ENCODE measurements at places on chromosomes 5 and 9.
A peak's percentile ranks its signal among the peaks of the same experiment; 100 is the strongest.

GRCh38 chr5:20020247-20020646 is 32.2 kb upstream of the CDH18 start:
- no peak for DNase-seq

DNA sequence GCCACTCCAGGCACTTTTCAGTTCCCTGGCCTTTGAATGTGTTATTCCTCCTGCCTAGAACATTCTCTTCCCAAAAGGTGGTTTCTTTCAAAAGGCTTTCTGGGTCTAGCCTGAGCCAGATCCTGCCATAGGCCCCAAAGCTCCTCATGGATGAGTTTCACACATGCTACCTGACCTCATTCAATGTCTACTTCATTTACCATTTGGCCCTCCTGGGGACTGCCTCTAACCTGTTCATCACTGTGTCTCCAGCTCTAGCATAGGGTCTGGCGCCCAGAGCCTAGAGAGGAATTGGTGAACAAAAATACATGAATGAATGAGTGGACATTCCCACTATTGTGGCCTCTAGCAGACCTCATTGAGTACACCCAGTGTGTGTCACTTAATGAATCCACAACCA is 5.4 kb upstream of the P4HA2 start:
- DNase-seq = no peak

DNA sequence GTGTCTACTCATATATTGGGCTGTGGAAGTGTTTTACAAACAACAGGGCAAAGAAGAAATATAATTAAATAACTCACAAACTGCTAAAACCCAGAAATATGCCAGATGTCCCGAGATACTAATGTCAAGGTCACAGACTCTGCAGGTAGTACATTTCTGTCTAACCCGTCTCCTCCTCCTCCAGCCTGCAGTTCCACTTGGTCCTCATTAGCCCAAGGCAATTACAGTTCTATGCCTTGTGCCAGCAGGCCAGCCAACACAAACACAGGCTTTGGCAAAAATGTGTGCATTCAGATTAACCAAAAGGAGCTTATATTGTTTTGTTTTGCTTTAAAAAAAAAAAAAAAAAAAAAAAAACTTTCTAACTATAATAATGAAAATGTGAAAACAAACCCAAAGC is 148.8 kb downstream of the MYO10 start:
- DNase-seq = no peak

- no peak for DNase-seq
Measured at GRCh38 chr5:16870878-16871277, 65.2 kb downstream of the MYO10 start.

DNA sequence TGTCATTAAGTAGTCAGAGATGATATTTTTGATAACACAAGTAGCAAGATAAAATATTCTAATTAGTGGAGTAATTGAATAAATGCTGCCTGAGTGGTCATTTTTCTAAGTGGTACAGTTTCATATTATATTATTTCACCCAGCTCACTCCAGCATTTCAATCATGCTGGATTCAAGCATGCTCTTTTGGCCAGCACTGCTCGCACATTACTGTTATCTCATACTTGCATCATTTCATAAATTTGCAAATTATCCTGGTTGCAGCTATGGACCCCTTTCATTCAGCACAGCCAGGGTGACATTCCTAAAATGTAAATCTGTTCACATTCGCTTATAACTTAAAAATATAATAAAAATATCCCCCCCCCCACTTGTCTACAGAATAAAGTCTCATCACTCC is 520.8 kb upstream of the CYLC2 start:
- DNase-seq = no peak

DNA sequence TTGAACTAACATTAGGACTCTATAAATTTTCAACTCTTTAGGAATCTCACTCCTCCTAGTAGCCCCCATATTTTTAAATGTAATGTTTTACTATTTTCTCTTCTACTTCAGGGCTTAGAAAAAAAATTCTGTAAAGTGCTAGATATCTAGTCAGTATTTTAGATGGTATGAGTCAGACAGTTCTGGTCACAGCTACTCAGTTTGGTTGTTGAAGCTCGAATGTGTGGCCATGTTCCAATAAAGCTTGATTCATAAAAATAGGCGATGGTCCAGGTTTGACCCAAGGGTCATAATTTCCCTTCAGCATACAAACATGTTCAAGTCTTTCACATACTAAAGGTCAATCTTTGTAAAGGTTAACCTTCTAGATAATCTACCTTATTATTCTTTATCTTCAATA is 566.0 kb upstream of the CDH18 start:
- DNase-seq = no peak

DNA sequence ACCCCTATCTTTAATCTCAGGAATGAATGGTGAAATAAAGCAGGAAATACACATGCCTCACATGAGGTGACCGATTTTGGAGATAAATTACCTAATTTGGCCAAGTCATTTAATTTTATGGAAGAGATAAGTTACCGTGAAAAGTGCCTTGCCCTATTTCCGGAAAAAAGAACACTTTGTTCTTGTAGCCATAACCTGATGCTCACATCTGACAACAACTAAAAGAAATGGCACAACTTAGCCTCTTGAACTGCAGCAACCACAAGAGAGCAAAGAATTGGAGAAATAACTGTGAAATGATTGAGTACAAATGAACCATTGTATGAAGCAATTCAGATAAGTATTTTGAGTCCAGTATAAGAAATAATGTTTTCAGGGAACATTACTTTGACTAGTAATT is 628.1 kb upstream of the TYRP1 start:
- no peak for DNase-seq

- DNase-seq = no peak
Measured at GRCh38 chr5:118698774-118699173, 289.6 kb downstream of the DTWD2 start.

DNA sequence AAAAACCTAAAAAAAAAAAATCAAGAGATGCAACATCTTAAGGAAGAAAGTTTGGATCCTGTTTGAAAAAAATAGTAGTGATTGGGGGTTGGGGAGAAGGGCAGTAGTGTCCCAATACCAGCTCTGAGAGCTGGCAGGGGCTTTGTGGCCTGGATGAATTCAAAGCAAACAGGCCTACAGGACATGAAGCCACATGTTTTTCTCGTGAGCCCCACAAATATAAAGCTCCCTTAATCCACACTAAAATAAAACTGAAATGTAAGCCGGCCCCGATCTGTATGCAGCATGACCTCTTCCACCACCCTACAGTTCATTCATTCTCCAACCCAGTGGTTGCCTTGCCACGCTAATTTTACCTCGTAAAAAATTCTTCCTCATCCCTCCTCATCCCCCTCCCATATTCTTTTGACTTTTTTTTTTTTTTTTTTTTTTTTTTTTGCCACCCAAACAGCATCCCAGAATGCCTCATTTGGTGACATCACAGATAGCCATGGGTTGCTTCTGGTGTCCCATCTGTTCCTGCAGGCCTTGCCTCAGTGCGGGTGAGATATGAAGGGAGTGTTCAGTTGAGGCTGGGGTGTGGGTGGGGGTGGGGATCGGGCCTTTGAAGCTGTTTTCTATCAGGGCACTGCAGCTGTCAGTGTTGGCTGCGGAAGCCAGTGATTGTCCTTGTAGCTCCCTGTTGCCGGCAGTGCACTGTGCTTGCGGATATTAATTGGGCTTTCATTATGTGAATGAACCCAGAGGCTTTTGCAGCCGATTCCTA is 81.6 kb upstream of the NFIB start:
- DNase-seq = no peak

- DNase-seq = peak; percentile 60
Measured at GRCh38 chr5:98769210-98769958, 4.1 kb upstream of the RGMB start.

- peak; percentile 70 for DNase-seq
Measured at GRCh38 chr5:38193015-38193581, 65.3 kb upstream of the EGFLAM start.

DNA sequence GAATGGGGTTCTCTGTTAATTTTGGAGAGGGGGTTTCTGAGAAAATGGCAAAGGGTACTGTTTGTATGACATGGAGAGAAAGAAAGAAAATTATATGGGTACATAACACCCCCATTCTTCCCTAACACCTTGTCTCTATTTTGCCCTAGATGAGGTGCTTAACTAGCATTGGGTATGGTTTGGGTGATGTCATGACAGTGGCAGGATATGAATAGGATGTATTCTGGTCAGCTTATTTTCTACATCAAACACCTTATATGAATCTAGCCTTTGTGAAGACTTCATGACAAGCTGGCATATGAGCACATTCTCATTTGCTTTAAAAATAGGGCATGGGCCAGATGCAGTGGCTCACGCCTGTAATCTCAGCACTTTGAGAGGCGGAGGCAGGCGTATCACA is 58.6 kb downstream of the LNPEP start:
- DNase-seq = no peak

- no peak for DNase-seq
Measured at GRCh38 chr5:32859211-32859641, 148.1 kb downstream of the NPR3 start.

DNA sequence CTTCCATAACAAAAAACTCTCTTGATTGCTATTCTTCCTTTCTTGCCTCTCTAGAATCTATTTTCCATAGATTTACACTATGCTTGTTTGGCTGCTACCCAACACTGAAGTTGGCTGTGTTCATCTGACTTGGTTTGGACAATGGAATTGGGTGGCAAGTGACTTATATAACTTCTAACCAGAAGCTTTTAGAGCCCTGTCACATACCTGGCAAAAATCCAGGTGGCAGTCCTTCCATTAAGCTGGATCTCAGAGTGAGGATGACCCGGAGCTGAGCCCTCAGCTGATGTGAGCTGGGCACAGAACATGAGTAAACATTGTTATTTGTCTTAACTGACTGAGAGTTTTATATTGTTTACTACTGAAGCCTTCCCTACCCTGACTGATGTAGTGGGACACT is 225.7 kb downstream of the TLR4 start:
- no peak for DNase-seq

GRCh38 chr5:136924490-136924889 is 559.1 kb upstream of the TRPC7 start:
- DNase-seq = no peak

- no peak for DNase-seq
Measured at GRCh38 chr5:71883742-71884103, 164.6 kb downstream of the CARTPT start.

DNA sequence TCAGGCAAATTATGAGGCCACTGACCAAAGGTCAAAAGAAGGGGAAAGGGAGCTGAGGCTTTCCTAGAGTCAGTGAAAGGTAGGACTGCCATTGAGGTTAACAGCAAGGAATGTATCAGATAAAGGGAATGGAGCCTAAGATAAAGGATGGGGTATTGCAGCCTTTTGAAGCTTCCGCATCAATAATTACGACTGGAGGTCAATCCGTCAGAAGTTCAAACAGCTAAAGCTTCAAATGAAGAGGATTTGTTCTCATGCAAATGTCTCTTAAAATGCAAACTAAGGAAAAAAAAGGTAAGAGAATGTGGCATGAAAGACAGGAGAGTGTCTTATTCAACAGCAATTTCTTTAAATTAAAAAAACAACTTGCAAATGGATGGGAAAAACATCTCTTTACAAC is 341.1 kb upstream of the RGMB start:
- DNase-seq = no peak

DNA sequence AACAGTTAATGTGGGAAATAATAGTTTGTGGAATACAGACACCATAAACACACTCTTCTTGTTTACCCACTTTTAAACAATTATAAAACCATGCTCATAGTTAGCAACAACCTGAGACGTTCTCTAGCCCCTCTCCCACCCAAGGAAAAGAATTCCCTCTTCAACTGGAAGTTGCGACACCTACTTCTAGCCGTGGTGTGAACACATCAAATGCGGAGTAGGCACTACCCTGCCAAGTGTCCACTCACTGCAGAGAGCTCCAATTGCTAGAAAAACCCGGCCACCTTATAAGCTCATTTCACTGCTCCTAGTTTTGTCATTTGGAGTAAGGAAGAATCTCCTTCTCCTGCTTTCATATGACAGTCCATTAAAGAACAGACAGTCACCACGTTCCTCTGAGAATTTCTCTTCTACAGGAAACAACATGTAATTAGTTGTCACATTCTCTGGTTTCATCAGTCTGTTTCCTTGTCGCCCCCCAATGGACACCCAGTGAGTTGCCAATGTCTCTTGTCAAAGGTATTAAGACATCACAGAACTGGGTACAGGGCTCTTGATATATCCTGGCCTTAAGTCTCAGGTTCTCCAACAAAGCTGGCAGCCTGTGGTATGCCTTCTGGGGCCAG is 47.3 kb downstream of the PRLR start:
- DNase-seq = peak; percentile 54

- no peak for DNase-seq
Measured at GRCh38 chr5:111779260-111779921, 22.4 kb upstream of the NREP start.

GRCh38 chr5:148090773-148091250 is 27.0 kb downstream of the SPINK5 start:
- DNase-seq = no peak

DNA sequence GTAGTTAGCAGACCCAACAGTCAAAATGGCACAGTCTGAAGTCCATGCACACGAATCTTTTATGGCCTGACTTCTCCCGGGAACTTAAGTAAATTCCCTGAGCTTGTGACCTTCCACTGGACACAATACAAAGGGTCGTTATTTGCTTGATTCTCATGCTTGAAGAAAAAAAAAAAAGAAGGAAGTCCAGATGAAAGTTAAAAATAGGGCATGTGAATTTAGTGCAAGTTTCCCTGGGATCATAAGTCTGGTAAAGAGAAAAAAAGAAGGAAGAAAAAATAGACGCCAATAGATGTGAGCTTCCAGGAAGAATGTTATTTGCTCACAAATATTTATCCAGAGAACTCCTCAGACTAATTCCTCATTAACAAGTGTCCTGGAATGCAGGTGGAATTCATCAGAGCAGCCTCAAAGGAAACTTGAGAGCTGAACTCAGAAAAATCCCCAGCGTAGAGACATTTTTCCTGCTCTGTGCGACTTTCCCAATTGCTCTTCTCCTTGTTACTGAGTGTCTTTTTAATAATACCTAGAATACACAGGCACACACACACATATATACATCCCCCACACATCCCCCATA is 616.3 kb downstream of the EBF1 start:
- no peak for DNase-seq

GRCh38 chr5:150217873-150218692 is 28.2 kb downstream of the SLC6A7 start:
- DNase-seq = peak; percentile 86

GRCh38 chr5:96692441-96692840 is 30.3 kb downstream of the CAST start:
- no peak for DNase-seq

- DNase-seq = no peak
Measured at GRCh38 chr5:62650197-62650596, 71.6 kb downstream of the LRRC70 start.

- DNase-seq = no peak
Measured at GRCh38 chr9:17476401-17476800, 102.5 kb upstream of the SH3GL2 start.

DNA sequence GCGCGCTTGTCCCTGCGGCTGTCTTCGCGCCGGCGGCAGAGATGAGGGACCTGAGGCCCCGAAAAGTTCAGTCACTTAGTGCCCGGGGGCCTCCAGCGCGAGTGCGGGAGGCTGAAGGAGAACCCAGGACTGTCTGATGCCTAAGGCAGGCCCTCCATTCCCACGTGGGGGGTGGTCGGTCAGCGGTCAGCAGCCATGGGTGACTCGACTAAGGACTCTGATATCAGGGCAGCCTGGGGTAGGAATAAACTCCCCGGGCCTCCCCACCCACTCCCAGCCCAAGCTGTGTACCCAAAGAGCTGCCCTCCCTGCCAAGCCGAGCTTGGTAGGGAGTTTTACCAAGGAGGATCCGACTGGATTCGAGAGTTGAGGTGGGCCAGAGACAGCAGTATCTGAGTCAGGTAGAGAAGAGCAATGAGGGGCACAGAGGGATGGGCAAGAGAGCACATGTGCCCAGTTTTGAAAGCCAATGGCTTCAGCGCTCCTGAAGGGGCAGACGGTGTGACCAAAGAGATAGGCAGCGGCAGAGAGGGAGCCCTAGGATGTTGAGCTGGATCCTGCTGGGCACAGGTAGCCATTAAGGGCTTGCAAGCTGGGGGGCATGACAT is 787 bp downstream of the FGFR4 start:
- DNase-seq = no peak

Measured in stimulated activated CD4-positive, alpha-beta T cell treated with anti-CD3 and anti-CD28 coated beads, Interleukin-15, amount 100 ng/mL, for 24 hours (primary cell).